Substantia nigra (tissue), 51 donors: ENCODE measurements at places on chromosomes 5 and 9.

- DNase-seq: no peak
These were observed at the start of gene TXNDC8 for GRCh38 chr9:110337727-110338126. Gene TXNDC8, minus strand, starts transcription at chr9:110337863.

DNA sequence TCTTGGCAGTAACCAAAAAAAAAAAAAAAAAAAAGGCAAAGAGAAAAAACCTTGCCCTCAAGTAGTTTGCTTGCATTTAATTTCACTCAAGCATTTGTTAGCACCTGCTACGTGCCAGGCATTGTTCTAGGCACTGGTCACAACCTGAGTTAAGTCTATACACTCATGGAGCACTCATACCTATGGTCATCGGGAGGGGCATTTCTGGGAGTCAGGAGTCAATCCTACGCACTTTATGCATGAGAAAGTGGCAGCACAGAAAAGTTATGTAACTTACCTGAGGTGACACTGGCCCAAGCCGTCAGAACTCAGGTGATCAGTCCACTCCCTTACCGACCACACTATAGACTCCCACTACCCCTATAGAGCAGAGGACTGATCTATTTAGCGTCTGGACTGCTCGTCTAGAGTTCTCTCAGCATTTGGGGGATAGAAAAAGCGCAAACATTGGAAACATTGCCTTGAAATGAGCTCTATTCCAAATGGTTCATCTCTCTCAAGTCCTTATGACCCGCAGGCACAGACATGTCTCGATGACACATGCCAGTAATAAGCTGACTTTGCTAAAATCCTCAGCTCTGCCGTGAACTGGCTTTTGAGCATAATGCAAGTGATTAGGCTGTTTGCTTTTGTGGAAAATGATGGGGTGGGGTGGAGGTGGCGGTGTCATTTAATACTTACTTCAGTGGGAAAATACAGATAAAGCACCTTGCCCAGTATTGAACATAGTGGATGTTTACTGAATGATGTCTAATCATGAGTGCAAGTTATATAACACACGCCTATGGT, 160.2 kb downstream of the ARHGEF28 start:
- no peak for DNase-seq

DNA sequence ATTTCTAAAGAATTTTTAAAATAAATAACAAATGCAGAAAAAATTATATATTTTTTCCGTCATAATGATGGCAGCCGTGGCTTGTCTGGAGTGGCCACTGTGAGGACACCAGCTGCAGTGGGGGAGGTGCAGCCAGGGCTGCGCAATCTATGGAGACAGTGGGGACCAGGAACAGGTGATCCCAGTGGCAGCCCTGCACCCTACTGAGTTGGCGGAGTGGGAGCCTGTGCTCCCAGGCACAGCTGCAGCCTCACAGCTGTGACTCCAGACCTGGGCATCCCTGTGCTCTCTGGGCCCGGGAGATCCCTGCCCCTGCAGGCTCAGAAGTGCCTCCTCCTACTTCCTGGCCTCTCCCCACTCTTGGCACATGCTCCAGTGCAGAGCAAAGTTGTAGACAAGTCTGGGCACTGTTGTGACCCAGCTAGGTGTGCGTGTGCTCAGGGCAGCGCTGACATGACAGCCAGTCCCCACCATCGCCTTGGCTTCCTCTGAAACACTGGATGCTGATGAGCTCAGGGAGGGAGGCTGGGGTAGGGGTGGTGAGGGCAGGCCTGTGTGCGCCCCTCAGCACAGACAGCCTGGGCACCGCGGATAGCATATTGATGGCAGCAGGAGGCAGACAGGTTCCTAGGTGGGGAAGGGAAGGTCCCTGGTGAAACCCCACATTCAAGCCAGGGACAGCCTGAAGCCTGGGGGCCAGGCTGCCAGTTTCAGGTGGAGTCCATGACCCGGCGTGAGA, 96.0 kb upstream of the PRR16 start:
- no peak for DNase-seq

GRCh38 chr9:20243841-20244240, 378.5 kb downstream of the MLLT3 start:
- no peak for DNase-seq

- DNase-seq: no peak
These were observed 35.6 kb downstream of the TNFSF8 start for GRCh38 chr9:114894609-114895433.

DNA sequence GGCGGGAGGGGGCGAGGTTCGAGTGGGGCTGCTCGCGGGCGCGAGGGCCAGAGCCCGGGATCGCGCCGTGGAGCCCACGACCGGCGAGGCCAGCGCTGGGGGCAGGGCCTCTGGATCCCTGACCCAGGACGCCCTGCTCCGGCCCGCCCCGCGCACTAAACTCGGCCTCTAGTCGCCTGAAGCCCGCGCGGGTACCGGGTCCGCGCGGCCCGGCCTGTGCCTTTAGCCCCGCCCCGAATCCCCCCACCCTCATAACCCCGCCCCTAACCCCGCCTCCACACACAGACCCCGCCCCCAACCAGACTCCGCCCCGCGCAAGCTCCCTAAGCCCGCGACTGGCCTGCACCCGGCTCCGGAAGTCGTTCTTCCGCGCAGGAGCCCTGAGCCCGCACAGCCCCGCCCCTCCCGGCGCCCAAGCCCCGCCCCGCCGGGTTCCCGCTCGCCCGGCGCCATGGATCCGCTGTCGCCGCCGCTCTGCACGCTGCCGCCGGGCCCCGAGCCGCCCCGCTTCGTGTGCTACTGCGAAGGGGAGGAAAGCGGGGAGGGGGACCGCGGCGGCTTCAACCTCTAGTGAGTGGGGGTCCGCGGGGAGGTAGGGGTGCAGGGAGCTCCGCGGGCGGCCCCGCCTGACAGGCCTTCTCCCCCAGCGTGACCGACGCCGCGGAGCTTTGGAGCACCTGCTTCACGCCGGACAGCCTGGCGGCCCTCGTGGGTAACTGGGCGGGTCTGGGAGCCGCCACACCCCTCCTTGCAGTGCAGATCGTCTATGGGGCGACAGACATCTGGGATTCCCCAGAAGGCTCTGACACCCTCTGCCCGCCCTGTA, at the start of gene PAXX:
Gene PAXX (plus strand): TSS at position 430 of the 826 bp plus-strand sequence. CDS start 22 bp downstream, at position 452.
- peak; percentile 70 for DNase-seq

DNA sequence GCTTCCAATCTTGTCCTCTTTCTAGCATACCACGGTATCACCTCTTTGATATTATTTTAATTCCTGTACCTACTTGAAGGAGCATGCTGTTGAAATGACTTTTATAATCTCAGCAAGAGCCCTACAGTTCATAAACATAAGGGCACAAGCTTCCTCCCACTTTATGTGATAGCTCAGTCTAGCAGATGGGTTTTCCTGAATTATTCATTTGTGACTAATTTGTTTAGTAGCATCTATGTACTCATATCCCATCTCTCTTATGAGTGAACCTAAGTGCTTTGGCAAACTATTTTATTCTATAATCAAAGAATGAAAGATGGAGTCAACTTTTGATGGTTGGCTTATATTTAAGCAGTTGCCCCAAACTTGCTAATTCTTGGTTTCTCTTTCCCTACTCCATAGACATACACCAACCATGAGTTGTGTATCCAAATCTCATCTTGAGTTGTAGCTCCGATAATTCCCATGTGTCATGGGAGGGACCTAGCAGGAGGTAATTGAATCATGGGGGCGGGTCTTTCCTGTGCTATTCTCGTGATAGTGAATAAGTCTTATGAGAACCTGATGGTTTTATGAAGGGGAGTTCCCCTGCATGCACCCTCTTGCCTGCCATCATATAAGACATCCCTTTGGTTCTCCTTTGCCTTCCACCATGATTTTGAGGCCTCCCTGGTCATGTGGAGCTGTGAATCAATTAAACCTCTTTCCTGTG, 17.7 kb downstream of the TXNDC8 start:
- DNase-seq: no peak

- no peak for DNase-seq
These were observed 8.1 kb downstream of the TTC16 start for GRCh38 chr9:127724012-127724411.

GRCh38 chr5:88675708-88676636, 207.0 kb downstream of the MEF2C start:
- DNase-seq: peak; percentile 85

- no peak for DNase-seq
These were observed 498.1 kb downstream of the TLE1 start for GRCh38 chr9:81191222-81191621.

GRCh38 chr5:173744551-173744950, 128.1 kb upstream of the BOD1 start:
- DNase-seq: no peak

GRCh38 chr5:173944511-173944910, 44.5 kb upstream of the C5orf47 start:
- DNase-seq: no peak

GRCh38 chr5:177339107-177339638, 12.3 kb downstream of the LMAN2 start:
- no peak for DNase-seq

GRCh38 chr9:89476546-89476945, 21.4 kb downstream of the SEMA4D start:
- no peak for DNase-seq

GRCh38 chr5:143019157-143019556, 249.0 kb downstream of the ARHGAP26 start:
- no peak for DNase-seq

GRCh38 chr5:82399111-82399510, 121.0 kb upstream of the RPS23 start:
- DNase-seq: no peak
